ENCODE measurements at places on chromosomes 16 and 17.

- no peak for DNase-seq
These were observed 275.1 kb upstream of the TBX2 start for GRCh38 chr17:61124562-61124961.

- no peak for DNase-seq
These were observed 21.5 kb downstream of the MRC2 start for GRCh38 chr17:62648956-62649294.

- DNase-seq = no peak
These were observed 218.7 kb downstream of the XYLT1 start for GRCh38 chr16:17252064-17252463.

- no peak for DNase-seq
These were observed 47.8 kb downstream of the BMERB1 start for GRCh38 chr16:15482068-15482747.

DNA sequence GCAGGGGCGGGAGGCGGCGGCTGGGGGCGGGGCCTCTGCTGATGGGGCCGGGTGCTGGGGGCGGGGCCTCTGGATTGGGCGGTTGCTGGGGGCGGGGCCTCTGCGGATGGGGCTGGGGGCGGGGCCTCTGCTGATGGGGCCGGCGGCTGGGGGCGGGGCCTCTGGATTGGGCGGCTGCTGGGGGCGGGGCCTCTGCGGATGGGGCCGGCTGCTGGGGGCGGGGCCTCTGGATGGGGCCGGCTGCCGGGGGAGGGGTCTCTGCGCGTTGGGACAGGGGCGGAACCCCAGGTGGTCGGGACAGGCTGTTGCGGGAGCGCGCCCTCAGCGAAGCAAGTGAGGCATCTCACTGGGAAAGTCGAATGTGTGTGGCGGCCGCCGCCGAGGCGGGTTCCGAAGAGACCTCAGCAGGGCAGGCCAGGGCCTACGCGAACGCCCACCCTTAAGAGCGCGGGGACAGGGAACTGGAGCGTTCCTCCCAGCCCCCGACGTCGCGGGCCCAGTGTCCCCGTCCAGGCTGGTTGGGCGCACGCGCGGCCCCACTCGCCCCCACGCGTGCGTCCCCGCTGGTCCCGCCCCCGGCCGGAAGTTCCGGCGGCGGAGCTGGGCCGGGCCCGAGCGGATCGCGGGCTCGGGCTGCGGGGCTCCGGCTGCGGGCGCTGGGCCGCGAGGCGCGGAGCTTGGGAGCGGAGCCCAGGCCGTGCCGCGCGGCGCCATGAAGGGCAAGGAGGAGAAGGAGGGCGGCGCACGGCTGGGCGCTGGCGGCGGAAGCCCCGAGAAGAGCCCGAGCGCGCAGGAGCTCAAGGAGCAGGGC, at the start of gene STUB1:
TSS of gene STUB1 (plus strand) at position 597 of the 811 bp plus-strand sequence. CDS start at position 713, 116 bp downstream.
- DNase-seq = peak; percentile 77

DNA sequence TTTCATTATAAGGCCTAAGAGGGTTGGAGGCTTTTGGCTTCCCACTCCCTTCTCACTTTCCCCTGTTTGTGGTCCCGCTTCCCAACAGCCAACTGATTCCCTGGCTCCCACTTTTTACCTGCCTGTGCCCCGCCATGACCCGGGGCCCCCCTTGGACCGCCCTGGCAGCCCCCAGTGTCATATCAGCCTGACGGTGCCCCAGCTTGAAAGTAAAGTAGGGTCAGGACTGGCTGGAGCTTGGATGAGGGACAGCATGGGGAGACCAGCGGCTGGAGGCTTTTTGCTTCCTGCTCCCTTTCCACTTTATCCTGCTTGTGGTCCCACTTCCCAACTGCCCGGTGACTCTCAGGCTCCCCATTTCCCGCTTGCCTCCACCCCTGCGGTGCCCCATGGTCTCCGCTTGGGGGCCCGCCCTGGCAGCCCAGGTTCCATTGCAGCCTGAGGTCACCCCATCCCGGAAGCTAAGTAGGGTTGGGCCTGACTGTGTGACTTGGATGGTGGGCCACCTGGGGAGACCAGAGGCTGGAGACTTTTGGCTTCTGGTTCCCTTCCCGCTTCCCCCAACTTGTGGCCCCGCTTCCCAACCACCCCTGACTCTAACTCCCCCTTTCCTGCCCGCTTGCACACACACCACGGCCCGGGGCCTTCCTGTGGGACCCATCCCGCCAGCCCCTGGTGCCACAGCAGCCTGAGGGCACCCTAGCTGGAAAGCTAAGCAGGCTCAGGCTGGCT, 2274.7 kb downstream of the TP53TG3F start:
- no peak for DNase-seq

DNA sequence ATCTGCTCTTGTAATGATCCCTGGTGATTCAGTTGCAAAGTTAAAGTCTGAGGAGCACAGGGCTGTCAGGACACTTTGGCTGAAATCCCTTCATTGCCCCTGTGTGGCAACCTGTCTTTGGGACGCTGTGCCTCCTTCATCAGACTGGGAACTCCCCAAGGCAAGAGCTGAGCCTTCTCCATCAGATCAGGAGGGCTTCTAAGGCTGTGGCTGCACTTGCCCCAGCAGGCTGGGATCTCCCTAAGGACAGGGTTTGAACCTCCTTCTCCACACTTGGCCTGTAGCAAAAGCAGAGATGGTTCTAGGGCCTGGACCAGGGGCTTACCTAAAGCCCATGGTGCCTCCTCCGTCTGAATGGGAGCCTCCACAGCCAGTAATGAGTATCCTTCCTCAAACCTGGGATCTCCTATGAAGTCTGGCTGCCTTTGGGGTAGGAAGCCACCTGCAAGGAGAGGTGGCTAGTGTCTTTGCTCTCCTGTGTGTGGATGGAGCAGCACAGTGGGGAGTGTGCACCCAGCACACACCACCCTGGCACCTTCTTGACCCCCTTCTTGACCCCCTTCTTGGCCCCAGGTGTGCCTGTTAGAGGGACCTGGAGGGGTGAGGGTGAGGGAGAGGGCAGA, 79.0 kb upstream of the NKD1 start:
- DNase-seq = no peak

DNA sequence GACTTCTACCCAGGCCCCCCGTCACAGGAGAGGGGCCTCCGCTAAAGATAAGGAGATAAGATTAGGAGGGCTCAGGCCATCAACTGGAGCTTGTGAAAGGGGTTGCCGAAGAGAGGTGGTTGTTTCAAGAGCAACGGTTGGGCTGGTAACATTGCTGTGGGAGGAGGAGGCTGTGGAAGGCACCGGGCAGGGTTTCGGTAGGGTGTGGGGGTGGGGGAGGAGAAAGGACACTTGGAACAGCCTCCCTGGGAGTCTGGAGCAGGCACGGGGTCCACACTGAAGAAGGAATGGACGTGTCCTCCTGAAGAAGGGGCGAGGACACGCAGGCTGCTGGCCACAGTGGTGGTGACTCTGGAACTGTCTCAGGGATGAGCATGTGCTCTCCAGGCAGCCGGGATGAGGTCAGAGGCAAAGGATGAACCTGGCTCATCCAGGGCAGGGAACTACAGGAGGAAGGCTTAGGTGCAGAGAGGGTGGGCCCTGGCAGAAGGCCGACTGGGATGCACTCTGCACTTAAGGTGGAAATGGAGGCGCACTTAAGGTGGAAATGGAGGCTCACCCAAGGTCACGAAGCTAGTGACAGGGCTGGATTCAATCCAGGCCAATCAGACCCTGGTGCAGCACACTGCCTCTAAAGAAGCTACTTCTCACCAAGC, 1.2 kb upstream of the EPX start:
- DNase-seq = no peak

DNA sequence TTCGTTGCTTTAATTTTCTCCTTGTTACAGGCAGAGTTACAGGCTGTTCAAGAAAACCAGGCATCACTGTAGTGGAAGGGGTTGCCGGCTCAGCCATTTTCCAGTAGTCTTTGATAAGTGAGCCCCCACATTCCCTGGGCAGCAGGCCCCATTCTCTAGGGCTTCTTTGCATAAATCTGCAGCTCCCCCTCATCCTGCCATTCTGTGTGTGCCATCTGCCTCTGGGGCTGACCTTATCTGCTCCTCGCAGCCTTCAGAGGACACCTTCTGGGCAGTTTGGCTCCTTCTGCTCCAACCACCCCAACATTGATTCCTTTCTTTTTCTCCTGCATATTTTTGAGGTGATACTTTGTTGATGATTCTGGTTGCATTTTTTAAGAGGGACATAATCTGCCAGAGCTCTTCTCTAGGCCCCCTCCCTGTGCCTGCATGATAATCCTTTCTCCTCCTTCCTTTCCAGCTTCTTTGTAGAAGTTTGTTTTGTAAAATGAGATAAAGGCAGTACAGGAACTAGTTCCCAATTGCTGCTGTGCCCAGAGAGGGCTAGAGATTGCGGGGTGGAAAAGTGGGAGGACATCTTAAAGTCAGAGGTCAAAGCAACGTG, 17.1 kb downstream of the RND2 start:
- DNase-seq = no peak

- DNase-seq = no peak
These were observed 1.2 kb downstream of the AANAT start for GRCh38 chr17:76468634-76469010.

DNA sequence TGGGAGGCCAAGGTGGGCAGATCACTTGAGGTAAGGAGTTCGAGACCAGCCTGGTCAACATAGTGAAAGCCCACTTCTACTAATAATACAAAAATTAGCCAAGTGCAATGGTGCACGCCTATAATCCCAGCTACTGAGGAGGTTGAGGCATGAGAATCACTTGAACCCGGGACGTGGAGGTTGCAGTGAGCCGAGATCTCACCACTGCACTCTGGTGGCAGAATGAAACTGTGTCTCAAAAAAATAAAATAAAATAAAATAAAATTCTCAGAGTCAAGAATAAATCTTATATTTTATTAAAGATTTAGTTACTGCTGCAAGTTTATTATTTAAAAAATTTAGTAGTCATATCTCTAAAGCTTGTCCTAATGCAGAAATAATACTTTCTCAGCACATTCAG, 29.7 kb downstream of the ARL4D start:
- DNase-seq = no peak

DNA sequence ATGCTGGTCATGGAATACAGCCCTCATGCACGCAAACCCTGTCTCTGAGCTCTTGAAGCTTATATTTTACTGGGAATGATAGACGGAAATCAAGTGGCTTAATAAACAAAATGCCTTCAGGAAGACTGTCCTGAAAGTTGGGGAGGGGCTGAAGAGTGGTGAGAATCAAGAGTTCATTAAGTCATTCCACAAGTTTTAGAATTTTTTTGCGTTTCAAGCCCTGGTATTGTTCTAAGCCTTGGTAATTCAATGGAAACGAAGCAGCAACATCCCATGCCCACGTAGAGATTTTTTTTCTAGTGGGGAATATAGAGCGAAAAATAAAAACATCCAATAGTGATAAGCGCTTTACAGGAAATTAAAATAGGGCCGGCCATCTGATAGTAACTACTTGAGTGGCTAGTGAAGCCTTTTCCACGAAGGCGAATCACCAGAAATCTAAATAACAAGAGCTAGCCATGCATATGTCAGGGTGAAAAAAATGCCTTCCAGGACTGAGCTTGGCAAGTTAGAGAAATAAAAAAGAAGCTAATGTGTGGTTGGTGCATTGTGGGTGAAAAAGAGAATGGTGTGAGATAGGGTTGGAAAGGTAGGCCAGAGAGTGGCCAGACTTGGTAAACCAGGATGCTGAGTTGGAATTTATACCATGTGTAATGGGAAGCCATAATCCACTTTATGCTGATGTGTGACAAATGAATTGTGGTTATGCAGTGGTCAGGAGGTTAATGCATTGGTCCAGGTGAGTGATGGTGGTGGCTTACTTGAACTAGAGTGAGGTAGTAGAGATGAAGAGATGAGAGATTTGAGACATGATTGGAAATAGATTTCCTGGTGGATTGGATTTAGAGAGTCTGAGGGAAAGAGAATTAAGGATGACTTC, 772 bp downstream of the PFAS start:
- no peak for DNase-seq

GRCh38 chr16:9092282-9092977, 986 bp downstream of the HAPSTR1 start:
- peak; percentile 29 for DNase-seq

GRCh38 chr16:79757163-79757562, 156.6 kb upstream of the MAF start:
- DNase-seq = no peak

GRCh38 chr16:83550183-83550569, 257.6 kb upstream of the HSBP1 start:
- no peak for DNase-seq

DNA sequence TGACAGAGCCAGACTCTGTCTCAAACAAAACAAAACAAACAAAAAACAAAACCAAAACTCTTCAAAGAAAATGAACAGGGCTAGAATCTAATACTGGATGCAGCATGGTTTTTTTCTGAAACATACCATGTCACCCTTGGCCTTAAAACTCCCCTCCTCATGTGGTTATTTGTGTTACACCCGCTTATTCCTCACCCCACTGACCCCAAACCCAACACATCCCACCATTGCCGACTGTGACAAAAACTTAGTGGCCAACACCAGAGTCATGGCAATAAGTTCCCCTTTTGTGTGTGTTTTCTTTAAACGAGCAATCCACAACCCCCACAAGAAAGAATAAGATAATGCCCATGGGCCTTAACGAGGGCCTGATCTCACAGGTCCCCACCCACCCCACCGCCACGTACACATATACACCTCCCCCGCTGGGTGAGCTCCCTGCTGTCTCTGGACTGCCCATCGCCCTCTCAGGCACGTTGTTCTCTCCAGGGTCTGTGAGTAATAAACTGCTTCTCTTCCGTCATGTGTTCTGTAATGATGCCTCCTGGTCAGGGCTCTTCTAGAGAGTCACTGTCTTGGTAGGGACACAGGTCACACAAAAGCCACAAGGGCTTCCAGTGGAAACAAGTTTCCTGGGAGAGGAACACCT, 16.8 kb upstream of the ENGASE start:
- DNase-seq = no peak

DNA sequence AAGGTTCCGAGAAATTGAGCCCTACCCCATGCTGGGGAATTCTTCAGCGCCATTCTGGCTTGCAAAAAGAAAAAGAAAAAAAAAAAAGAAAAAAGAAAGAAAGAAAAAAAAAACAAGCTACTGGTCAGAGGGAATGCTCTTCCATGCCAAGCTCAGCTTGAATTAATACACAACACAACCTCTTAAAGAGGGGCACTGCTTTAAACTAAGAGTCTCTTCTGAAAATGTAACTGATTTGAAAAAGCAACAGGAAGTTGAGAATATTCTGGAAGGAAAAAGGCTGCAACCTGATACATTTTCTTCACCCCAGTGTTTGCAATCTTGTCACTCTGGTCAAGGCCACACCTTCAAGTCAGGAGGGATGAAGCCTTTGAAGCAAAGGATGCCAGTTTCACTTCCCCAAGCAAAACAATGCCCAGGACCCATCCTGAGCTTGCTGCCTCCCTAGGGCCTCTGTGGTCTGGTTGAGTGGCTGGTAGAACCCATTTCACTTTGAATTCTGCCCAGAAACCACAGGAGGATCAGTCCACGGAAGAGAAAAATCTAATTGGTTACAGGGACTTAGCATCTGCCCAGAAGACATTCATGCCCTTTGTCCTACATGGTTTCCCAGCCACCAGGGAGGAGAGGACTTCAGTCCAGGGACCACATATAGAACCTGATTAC, 389.7 kb downstream of the SOX9 start:
- DNase-seq = no peak

Data from stimulated activated CD8-positive, alpha-beta memory T cell treated with anti-CD3 and anti-CD28 coated beads, Interleukin-7, amount 100 ng/mL, for 1 hour (primary cell).